ENCODE measurements at places on chromosomes 1 and 21.
A peak's percentile ranks its signal among the peaks of the same experiment; 100 is the strongest.

DNA sequence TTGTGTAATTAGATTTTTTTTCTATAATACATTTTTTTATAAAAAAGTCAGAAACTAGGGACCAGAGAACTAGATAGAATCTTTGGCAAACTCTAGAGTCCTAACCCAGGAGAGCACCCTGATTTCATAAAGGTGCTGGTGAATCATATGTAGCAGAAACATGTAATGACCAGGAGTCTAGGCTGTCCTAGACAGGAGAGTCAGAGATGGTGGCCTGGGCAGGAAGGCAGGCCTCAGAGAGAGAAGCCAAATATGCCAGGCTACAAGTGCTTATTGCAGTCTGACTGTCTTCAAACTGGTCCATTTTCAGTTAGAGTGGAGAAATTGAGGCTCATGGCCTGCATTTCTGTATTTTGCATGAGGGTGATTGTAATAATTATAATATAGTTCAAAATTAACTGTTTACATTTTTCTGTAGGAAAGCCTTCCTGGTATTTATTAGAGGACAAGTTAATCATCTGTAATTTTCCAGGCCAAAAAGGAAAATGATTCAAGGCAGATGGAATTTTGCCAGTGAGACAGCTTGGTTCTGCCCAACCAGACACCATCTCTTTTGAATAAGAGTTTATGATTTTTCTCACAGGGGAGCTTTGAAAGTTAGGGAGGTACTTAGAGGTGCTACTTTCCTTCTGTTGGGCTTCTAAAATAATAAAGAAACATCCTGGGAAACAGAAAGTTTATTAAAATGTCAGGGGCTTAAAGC, 129.8 kb downstream of the S1PR1 start:
- DNase-seq: no peak

- no peak for DNase-seq
Measured at GRCh38 chr1:40044110-40044509, 3.6 kb downstream of the CAP1 start.

- no peak for DNase-seq
Measured at GRCh38 chr1:8568837-8569236, 248.6 kb downstream of the RERE start.

DNA sequence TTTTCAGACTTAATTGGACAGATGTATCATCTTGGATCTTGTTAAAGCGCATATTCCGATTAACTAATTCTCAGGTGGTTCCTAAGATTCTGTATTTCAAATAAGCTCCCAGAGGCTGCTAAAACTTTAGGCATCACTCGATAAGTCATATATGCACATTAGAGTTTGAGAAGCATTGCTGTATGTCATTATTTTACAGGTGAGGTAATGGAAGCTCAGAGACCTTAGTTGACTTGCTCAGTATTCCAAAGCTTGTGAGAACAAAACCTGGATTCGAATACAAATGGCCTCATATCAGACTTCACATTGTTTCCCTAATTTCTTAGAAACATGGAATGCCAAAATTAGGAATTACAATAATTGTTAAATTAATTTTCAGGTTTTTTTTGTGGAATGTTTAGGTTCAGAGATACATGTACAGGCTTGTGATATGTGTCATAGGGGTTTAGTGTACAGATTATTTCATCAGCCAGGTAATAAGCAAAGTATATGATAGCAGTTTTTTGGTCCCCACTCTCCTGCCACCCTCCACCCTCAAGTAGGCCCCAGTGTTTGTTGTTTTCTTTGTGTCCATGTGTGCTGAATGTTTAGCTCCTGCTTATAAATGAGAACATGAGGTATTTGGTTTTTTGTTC, 96.8 kb downstream of the XPR1 start:
- DNase-seq: no peak

- DNase-seq: no peak
Measured at GRCh38 chr1:22507587-22507986, 55.7 kb upstream of the EPHA8 start.

GRCh38 chr1:25484096-25484495, 53.4 kb downstream of the MACO1 start:
- DNase-seq: no peak

- no peak for DNase-seq
Measured at GRCh38 chr1:244965185-244966030, 101.1 kb upstream of the HNRNPU start.

GRCh38 chr1:115869064-115869463, 28.1 kb upstream of the NHLH2 start:
- DNase-seq: no peak

DNA sequence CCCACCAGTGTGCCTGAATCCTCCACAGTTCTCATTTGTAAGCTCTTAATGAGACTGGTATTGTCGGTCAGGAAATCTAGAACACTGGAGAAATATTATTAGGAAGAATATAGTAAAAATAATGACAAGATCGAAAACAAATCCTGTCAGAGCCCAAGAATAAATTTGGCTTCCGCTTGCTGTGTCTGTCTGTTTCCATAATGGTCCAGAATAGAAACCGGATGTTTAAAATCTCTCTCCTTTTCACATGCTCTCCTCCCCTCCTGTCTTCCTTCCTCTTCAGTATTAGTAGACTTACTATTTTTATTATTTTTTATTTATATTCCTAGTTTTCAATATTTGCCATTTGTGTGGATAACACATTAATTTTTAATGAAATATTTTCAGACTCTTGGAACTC, 187.7 kb downstream of the SDCCAG8 start:
- DNase-seq: no peak

- no peak for DNase-seq
Measured at GRCh38 chr21:45830221-45830640, 151.3 kb upstream of the COL6A1 start.

DNA sequence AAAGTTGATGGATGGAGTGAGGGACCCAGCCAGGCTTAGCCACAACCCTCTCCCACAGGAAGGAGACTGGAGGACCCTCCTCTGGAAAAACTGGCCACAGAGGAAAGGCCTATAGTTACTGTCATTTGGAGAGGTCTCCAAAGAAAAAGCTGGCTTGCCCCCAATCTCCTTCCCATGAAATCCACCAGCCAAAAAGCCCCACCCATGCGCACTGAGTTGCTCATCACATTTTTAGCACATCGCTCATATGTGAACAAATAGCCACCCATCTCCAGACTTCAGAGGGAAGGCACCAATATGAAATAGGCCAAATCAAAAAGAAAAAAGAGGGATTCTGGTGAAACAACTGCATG, 36.9 kb upstream of the QSOX1 start:
- no peak for DNase-seq

GRCh38 chr1:201396861-201397464, 2.2 kb downstream of the LAD1 start:
- no peak for DNase-seq

GRCh38 chr21:38780879-38781278, 24.9 kb upstream of the ETS2 start:
- DNase-seq: peak; percentile 22

DNA sequence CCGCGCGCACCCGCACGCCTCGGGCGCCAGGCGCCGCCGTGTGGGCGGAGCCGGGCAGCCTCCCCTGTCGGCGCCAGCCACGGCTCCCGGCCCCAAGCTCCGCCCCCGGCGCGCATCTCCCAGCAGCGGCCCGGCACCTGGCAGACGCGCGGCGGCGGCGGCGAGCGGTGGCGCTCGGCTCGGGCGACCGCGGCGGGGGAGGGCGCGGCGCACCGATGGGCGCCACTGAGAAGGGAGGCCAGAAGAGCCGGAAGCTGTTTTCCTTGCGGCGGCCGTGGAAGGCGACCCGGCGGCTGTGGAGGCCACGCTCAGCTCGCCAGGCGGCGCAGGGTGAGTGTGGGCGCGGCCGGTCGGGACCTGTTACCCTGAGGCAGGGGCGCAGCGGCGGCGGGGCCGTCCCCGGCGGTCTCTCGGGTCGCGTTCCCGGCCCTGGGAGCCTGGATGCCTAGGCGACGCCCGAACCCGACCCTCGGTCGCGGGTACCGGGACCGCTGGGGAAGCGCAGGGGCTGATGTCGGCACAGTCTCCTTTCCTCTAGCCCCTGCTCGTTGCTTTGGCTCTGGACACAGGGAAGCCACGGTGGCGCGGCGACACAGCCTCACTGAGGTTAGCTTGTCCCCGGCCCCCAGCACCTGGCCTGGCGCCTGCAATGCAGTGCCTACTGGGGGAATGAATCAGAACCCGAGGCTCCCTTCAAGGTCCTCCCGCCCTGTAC, 54.9 kb upstream of the DNAJC6 start:
- DNase-seq: peak; percentile 82

GRCh38 chr1:233933339-233933738, 28.9 kb downstream of the SLC35F3 start:
- no peak for DNase-seq

GRCh38 chr1:238384381-238384780, 493.7 kb upstream of the ZP4 start:
- no peak for DNase-seq

DNA sequence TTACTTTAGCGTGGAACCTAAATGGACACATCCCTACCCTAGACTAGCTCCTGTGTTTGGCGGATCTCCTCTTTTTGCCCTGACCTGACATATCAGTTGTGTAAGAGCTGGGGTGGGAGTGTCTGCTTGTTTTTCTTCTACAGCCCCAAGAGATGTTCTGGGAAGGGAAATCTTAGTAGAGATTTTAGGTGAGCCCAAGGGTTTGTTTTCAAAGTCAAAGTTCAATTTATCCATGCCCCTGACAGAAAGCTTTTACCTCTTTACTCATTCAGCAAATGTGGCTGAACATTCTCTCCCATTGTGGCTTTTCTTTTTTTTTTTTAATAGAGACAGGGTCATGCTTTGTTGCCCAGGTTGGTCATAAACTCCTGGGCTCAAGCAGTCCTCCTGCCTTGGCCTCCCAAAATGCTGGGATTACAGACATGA, 7.3 kb upstream of the TARS2 start:
- no peak for DNase-seq

DNA sequence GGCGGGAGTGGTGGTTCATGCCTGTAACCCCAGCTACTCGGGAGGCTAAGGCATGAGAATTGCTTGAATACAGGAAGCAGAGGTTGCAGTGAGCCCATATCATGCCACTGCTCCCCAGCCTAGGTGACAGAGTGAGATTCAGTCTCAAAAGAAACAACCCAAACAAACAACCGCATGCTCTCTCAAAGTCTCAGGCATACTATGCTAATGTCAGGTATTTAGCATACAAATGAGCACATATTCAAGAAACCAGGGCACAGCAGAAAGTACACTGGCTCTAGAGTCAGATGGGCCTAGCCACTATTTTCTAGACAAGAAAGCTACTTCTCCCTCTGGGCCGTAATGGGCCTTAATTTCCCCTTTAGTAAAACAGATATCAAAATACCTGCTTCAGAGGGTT, 55.0 kb downstream of the ELAVL4 start:
- no peak for DNase-seq

- DNase-seq: no peak
Measured at GRCh38 chr1:43493661-43494450, 36.8 kb upstream of the PTPRF start.

DNA sequence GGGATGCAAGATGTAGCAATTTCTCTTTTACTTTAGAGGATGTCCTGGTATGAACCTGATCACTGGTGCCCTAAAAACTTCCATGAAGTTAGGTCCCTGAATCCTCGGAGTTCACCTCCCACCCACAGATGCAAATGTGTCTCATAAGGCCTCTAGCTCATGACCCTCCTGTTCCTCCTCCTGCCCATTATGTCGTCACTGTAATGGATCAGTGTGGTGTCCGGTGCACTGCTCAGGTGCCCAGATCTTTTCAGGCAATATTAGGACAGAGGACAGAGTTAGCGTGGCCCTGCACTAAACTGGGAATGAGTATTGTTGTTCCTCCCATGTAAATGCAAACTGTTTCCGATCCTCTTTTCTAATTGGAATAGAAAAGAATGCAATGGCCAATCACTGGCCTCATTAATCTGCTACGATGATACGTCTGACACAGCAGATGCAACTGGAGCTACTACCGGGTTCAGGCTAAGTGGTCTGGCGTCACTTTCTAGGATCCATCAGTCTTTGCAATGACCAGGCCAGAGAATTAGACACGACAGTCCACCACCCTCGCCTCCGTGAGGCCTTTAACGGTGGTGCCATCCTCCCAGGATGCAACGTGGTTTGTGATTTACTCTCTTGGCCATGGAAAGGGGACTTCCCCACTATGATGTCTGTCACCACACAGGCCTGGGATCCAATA, 3.4 kb upstream of the COL6A2 start:
- no peak for DNase-seq

GRCh38 chr21:45064618-45065399, 9.6 kb upstream of the ADARB1 start:
- DNase-seq: no peak

DNA sequence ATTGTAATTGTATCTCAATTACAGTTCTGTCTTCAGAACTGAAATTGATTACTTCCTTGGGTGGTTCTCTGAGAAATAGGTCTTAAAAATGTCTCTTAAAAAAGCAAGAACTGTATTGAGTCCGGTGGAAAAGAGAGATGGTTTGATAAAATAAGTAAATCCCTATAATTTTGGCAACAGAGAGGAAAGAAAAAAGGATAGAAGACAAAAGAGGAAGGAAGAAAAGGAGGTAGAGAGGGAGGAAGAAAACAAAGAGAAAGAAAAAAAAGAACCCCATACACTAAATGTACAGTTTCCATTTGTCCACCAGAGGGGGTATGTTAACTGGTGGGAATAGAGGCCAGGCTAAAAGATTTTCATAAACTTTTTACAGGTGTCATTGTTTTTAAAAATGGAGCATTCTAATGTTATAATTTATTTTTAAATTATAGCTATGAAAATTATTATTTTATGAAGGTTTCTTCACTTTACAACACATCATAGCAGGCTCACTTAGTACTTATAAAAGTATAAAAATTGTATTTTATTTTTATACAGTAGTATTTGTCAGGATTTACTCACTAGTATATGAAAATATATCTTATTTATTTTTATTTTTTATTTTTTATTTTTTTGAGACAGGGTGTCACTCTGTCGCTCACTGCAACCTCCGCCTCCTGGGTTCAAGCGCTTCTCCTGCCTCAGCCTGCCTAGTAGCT, 2.1 kb upstream of the UBE2T start:
- peak; percentile 57 for DNase-seq

DNA sequence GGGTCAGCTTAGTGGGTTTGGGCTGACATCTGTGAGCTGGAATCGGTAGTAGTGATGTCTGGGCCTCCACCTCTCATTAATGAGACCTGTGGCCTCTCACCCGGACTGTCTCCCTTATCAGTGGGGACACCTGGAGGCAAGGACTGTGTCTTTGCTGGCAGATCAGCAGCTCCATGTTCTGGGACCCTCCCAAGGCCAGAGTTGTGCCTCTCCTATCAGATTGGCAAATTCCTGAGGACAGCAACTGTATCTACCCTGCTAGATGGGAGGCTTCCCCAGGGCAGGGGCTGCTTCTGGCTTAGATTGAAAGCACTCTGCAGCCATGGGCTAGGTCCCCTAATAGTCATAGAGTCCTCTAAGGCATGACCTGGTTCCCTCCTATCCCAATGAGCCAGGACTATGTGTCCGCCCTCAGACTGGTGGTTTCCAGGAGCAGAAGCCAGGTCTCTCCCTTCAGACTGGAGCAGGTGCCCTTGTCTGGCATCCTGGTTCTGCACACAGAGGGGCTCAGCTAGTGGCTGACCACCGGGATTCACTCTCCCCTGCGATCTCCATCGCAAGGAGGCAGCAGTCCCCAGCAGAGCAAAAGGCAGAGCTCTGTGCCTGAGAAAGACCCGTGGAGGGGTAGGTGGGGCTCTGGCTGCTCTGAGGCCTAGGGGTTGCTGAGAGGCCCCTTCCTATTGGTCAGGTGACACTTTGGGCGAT, 5.8 kb downstream of the DRAXIN start:
- DNase-seq: no peak

- DNase-seq: peak; percentile 69
Measured at GRCh38 chr1:17236779-17237560, 11.9 kb upstream of the PADI3 start.
